ENCODE measurements at places on chromosomes 6 and 20.

DNA sequence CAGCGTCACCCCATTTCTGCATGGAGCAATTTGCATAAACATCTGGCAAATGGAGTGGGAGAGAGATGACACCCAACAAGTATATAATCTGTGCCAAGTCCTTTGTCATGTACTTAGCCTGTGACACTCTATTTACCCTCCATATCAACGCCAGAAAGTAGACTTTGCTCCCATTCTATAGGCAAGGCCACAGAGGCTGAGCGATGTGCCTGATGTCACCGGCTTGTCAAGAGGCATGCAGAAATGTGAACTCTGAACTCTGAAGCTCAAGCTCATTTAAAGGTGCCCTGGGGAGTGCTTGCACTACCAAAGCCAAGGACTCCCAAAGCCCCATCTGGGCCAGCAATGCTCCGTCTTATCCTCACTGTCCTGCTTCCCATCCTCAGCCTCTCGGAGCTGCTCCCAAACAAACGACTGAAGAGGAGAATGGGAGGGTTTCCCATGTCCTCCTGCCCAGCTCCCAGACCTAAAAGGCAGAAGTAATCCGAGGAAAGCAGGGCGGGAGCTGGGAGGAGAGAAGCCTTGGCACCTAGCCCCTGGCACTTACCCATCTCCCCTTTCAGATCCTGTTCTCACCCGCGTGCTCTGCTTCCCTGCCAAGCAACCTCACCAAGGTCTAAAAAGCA, 9.2 kb downstream of the CPNE5 start:
- DNase-seq, result no peak

GRCh38 chr20:14544688-14545087, 207.3 kb upstream of the FLRT3 start:
- DNase-seq, result no peak

DNA sequence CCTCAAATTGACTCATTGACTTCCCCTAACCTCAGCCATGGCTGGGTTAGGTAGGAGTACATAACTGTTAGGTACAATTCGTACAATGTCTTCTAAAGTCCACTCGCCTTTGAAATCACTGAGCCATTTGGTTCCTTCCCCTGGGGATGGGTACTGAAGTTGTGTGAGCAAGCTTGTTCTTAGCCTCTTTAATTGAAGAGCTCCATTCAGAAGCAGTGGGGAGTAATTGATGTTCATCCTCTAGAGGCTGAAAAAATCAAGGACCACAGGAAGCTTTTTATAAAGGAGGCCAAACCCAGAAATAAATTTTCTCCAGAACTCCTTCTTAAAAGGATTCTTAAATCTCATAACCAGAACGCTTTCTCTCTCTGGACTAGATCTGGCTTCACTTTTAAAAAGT, 60.6 kb downstream of the ANKS1A start:
- no peak for DNase-seq

DNA sequence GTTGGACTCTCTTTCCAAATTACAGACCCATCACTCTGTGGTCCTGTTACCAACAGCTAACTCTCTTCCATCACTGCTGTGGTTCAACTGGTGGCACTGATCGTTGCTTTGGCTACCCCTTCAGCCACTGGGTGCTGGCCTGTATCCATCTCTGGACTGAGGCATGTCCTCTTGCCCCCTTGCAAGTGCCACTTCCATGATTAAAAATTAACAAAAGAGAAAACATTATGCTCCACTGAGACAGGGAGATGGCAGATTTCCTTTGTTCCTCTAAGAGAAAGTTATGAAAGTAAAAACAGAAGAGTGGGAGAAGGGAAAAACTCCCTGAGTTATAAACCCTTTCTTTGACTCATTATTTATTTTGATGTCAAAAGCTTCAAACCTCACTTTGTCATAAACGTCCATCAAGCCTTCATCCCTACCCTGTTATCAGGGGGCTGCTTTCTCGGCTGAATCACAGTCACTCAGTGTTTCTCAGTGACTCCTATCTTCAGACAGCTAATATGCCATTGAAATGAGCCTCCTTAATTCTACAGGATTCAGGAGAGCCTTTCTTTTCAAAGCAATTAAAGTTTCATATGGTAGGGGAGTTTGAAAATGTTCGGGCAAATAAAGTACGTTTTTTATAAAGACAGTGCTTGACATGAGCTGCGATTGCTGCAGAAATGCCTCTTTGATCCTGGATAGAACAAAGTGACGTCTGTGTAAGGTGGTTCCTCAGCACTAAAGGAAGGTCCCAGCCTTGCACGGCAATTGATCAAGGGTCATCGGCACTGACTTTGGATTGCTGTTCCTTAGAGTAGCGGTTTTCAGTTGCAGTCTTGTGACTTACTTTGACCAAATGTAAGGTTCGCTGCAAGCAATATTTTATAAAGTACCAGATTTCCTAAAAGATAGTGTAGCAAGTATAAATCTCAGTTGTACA, 49.9 kb upstream of the PBOV1 start:
- no peak for DNase-seq

GRCh38 chr6:89483111-89483720, 50.3 kb downstream of the ANKRD6 start:
- no peak for DNase-seq

- DNase-seq, result no peak
These were observed 249.2 kb downstream of the FOXA2 start for GRCh38 chr20:22335210-22335609.

DNA sequence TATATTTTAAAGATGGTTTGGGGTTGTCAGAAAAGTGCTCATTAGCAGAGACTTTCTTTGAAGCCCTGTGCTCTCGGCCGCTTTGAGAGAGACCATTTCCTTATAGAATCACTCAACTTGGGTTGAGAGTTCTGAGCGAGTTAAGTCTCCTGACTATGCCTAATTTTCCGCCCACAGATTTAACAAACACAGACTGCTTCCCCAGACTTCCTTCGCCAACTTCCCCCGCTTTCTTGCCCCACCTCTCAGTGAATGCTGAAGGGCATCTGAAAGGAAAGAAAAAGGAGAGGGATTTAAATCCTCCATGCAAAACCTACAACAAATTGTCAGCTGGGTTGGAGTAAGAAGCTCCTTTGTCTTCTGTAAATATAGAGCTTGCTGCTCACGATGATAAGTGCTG, 224.0 kb downstream of the EYA2 start:
- no peak for DNase-seq

DNA sequence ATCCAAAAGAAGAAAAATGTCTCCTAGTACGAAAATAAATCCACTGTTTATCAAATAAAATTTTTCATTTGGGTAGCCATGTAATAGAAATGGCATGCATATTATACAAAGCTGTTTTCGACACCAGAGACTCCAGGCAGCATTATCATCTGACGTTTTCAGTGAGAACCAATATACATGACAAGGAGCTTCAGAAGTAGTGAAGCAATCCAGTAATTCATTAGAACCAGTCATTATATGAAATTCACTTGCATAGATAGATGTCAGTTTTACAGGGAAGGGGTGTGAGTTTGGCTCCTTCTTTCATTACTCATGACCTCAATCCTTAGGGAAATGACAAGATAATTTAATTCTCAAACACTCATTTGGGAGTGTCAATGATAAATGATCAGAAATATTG, 14.7 kb downstream of the HTR1B start:
- no peak for DNase-seq

GRCh38 chr6:37679539-37680476, 17.9 kb downstream of the MDGA1 start:
- peak; percentile 13 for DNase-seq

DNA sequence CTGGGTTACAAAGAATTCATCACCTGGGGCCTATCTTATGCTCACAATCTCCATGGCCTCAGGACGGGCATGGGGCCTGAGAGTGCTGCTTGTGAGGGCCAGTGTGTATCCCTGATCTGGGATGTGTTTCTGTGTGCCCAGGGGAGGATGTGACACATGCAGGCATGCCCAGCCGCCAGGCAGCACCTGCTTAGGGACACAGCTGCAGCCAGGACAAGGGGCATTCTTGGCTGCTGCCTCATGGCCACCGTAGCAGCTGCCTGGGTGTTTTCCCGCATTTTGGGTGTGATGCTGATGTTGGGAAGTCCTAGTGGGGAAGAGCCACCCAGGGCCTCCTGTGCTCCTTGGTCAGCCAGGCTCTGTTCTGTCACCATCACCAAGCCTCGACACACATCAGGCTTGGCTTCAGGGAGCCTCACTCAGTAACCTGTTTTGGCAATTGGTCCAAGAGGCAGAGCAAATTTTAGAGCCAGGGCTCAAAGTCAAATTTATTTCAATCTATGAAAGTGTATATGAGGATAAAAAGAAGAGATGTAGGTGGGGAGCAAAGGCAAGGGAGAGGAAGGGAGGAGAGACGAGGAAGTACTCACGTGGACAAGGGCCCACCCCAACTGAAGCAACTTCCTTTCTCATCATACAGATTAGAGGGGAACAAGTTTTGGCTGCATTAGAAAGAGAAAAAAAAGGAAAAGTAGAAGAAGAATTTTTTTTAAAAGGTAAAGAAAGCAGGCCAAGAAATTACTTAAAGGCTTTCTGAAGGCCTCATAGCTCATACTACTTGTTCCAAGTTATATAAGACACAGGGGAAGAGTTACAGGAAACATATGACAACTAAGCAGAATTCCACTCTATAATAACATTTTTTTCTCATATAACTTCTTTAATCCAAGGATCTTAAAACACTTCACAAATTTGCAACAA, 269.9 kb upstream of the SUPT3H start:
- no peak for DNase-seq

GRCh38 chr20:10448270-10449156, 13.4 kb downstream of the SLX4IP start:
- DNase-seq, result no peak

- no peak for DNase-seq
These were observed 163.2 kb downstream of the PDE7B start for GRCh38 chr6:136014454-136015437.

GRCh38 chr20:61507778-61508177, 255.7 kb downstream of the CDH4 start:
- DNase-seq, result no peak

DNA sequence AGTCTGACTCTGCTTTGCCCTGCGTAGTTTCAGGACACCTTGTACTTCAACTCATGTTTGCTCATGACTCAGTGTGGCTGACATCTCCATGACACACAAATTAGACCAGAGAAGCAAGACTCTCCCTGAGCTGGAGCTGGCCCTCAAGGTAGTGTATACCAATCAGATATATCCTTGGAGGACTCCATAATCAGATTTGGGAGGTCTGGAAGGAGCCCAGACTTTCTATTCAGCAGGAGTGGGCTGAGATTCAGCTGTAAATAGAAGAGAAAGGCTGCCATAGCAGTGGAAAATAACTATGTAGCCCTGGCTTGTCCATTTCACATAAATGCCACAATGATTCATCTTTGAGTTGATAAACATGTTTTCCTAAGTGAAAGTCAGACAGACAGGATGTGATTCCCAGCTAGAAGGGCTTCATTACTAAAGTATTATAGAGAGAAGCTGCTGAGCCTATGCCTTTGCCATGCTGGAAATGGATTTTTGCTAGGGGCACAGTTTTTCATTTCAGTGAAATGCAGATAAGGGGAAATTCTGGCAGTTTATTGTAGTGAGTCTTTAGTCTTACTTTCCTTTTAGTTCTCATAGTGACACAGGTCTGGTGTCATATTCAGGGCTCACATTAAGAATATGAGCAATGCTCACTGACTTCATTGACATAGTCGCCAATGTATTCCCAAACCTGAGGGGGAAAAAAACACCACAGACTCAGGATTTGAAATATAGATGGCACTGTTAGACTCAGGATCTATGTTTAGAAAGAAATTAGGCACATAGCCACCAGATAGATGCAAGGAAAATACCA, 95.3 kb downstream of the CLVS2 start:
- no peak for DNase-seq

GRCh38 chr6:50889935-50890334, 71.3 kb downstream of the TFAP2B start:
- no peak for DNase-seq

DNA sequence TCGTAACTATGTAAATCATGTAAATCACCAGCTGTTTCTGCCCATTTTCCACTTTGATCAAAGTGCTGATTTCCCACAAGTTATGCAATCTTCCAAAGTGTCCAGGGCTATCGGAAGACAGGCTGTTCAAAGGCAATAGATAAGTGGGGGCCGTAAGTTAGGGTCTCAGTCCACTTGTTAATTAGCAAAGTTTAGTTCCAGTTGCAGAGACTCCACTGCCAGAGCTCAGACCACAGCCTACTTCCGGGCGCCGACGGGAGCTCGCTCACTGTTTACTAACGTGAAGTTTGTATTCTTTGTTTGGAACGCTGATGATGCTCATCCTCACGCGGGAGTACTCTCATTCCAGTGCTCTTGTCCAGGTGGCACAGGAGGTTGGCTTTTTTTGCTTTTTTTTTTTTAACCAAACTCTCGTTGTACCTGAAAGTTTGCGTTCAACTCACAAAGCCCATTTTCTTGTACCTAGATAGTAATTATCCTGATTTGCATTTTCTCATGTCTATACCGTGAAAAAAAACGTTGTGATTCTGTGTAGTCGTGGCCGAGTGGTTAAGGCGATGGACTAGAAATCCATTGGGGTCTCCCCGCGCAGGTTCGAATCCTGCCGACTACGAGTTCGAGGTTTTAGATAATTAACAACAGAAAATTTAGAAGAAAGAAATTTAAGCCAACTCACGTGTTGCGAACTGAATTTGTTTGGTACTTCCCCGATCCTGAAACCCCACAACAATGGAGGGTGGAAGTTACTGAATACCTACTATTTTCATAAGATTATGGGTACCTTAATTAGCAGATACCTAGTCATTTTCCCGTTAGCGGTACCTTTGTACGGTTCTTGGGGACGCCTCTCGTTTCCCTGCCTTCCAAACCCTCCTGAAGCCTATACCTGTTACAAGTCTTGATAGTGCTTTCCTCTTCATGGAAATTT, 29.9 kb upstream of the ZNF184 start:
- peak; percentile 87 for DNase-seq

- DNase-seq, result no peak
These were observed 140.4 kb downstream of the IMPG1 start for GRCh38 chr6:75932067-75932466.

DNA sequence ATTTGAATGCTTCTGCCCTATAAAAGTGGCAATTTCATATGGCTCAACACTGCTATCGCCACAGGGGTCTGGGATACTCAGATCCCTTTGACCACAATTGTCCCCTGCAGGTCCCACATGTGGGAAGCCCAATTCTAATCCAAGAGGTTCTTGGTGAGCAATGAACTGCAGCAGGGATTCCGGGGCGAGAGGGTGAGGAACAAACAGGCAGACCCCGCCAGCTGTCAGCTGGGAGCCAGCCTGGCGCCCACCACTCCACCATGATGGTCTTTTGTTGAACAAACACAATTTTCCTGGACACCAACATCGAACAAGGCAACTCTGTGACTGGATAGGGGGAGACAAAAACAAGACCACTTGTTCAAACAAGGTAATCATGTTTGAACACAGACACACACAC, 80.5 kb downstream of the TMEM242 start:
- no peak for DNase-seq

DNA sequence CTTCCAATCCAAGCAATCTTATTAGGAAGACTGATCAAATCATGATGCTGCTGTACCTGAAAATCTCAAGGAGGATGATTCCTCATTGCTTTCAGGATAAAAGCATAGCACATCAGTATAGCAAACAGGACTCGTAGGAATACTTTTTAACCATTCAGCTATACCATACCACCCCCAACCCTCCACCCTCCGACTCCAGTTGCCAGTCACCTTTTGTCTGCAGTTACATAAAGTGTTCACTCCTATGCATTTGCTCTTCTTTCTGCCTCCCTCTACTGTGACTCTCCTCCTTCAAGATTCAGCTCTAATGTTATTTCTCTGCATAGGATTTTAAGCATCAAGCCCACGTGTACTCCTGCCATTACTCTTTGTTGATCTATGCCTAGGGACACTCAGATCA, 124.7 kb upstream of the KCNQ5 start:
- no peak for DNase-seq

Measured in CD4-positive, alpha-beta T cell treated with Interleukin-1 beta for 1 hour (primary cell).